ENCODE measurements at places on chromosomes 2 and 18. TPM values are rescaled to one million over a fixed set of nuclear protein-coding genes. Genes with fewer than 3 reads are reported as not detected.

DNA sequence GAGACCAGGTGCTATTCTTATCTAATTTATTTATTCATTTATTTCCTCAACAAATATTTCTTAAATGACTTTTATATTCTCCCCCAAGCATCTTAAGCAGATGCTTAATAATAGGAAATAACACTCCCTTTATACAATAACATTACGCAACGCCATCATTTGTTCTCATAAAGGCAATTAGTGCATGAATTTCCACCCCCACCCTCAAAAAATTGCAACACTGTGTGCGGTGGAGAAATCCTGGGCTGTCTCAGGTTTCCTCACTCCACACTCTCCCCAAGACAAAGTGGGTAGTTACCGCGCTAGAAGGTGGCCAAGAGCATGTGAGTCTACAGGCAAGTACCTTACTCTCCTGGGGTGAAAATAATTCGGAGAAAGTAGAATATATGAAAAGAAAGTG lies 37.0 kb upstream of the CTDP1 start:
- no peak for DNase-seq
- 0 out of 2 replicates have a peak, but pooled peaks cover 5% of the 10 kb centered on the region for H3K27me3 ChIP-seq
- no peaks in the 10 kb centered on the region for H3K36me3 ChIP-seq
- H3K4me3 ChIP-seq: no peak overlapping the region
- no peaks in the 10 kb centered on the region for H3K4me1 ChIP-seq

DNA sequence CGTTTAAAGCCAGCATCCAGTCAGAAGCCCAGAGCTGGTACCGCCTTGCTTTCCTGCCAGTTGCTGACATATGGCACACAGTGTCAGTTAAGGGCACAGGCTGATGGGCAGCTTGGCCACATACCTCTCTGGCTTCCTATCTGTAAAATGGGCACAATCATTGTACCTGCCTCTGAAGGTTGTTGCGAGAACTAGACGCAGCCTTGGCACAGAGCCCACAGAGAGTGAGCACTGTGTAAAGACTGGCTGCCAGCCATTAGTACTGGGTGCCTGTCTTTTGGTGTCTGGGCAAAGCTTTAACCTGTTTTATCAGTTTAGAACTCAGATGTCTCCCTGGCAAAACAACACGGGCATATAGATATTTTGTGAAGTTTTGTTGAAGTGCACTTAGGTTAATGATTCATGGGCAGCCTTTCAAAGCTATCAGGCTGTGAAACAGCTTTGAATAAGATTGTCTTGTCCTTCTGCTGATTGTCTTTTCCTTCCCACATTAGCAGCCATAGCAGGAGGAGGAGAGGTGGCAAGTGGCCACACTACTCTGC lies 269.5 kb downstream of the NEDD4L start:
- H3K4me3 ChIP-seq: no peak overlapping the region
- H3K27ac ChIP-seq: no peak overlapping the region
- H3K27me3 ChIP-seq: no peaks in the 10 kb centered on the region
- no peaks in the 10 kb centered on the region for H3K36me3 ChIP-seq

The RAX gene
- total RNA-seq: 0.03 TPM

GRCh38 chr2:165889158-165889557 lies 64.4 kb downstream of the TTC21B start:
- H3K27ac ChIP-seq: no peak overlapping the region
- H3K4me1 ChIP-seq: no peaks in the 10 kb centered on the region
- no peaks in the 10 kb centered on the region for H3K36me3 ChIP-seq
- no peak overlapping the region for H3K4me3 ChIP-seq

GRCh38 chr2:134758633-134759032 lies 39.8 kb upstream of the TMEM163 start:
- no peaks in the 10 kb centered on the region for H3K36me3 ChIP-seq
- H3K27ac ChIP-seq: no peak overlapping the region
- no peaks in the 10 kb centered on the region for H3K4me1 ChIP-seq
- no peak overlapping the region for H3K4me3 ChIP-seq
- H3K27me3 ChIP-seq: no peaks in the 10 kb centered on the region

The FOXD4L1 gene
- total RNA-seq: not detected

GRCh38 chr2:213161759-213162515 lies 10.5 kb upstream of the IKZF2 start:
- H3K4me3 ChIP-seq: no peak overlapping the region
- no peaks in the 10 kb centered on the region for H3K4me1 ChIP-seq
- H3K27me3 ChIP-seq: no peaks in the 10 kb centered on the region
- no peak for DNase-seq
- no peak overlapping the region for H3K27ac ChIP-seq

The IL1F10 gene
- not detected for total RNA-seq

The GATA6 gene
- not detected for total RNA-seq

The HOXD9 gene
- total RNA-seq: not detected

GRCh38 chr2:220043990-220044335 lies 416.5 kb downstream of the SLC4A3 start:
- no peak for DNase-seq
- H3K4me3 ChIP-seq: no peak overlapping the region
- H3K27ac ChIP-seq: no peak overlapping the region
- H3K36me3 ChIP-seq: no peaks in the 10 kb centered on the region

All from GM23338 (cell line).